ENCODE measurements at places on chromosomes 1 and 21.

- DNase-seq, result no peak
Measured at GRCh38 chr1:241213139-241213538, 143.9 kb downstream of the RGS7 start.

DNA sequence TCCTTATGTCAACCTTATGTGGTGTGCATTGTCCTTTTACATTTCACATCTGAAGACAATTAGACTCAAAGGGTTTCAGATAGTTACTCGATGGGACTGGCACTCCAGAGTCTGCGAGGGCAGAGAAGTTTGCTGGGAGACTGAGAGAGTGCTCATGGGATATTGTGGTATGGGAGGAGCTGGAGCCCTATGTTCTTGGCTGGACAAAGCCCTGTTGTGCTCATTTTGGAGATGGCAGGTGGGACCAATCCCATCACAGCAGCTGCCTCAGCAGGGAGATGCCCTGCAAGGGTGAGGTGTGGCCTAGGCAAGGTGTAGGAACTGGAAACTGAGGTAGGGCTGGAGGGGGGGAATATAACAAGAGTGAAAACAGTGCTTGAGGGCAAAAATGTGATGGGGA lies 43.5 kb upstream of the CRNN start:
- DNase-seq, result no peak

- DNase-seq, result no peak
Measured at GRCh38 chr1:232333419-232333767, 296.5 kb downstream of the SIPA1L2 start.

GRCh38 chr21:44840771-44841170 lies 22.9 kb upstream of the SUMO3 start:
- DNase-seq, result no peak

DNA sequence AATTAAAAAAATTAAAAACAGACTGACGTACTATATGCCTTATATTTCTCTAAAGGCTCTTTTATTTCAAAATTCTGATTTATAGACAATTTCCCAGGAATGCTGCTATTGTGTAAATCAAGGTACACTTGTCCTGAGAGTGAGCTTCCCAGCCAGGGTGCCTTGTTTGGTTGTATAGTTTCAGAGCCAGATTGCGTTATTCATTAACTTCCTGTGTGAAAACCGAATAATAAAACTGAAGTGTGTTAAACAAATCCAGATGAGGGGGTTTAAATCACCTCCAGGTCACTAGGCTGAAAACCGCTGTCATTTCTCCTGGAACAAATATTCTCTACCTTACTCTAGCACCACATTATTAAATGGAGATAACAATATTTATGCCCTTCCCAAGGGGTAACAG lies 68.7 kb downstream of the LMX1A start:
- no peak for DNase-seq

- DNase-seq, result no peak
Measured at GRCh38 chr1:59204001-59204400, 92.9 kb upstream of the FGGY start.

- no peak for DNase-seq
Measured at GRCh38 chr1:172135076-172135672, 285.3 kb upstream of the C1orf105 start.

GRCh38 chr1:229158341-229158921 lies 112.5 kb upstream of the RAB4A start:
- DNase-seq, result peak; percentile 78

DNA sequence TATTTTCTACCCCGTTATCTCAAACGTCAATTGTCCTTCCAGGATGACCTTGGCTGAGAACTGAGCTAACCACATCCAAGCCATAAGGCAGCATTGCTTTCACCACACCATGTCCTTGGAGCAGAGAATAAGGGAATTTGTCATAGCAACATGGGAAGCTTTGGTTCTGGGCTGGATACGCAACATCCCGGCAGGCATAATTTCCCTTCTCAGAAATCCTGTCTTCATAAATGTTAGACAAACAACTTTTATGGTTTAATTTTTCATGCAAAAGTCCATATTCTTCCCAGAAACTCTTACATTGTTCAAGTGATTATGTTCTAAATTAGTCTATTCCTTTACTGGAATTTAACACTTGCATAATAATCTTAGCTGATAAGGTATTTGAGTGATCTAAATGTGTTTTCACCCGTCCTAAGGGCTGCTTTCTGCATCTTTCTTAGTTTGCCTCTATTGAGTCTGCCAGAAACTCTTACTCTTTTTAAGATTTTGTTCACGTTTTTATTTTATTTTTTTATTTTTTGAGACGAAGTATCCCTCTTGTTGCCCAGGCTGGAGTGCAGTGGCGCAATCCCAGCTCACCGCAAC lies 51.8 kb downstream of the KCNJ15 start:
- no peak for DNase-seq

- peak; percentile 33 for DNase-seq
Measured at GRCh38 chr1:14254251-14254650, 344.2 kb upstream of the KAZN start.

GRCh38 chr1:59549066-59549837 lies 252.4 kb downstream of the FGGY start:
- no peak for DNase-seq

All from fibroblast of skin of abdomen (primary cell).